ENCODE measurements at places on chromosomes 1 and 21. TPM values are rescaled to one million over a fixed set of nuclear protein-coding genes. Genes with fewer than 3 reads are reported as not detected.

PLA2G2F gene
- total RNA-seq, result not detected

YBX1 gene
- 388 TPM for total RNA-seq

NOTCH2 gene
- 89.6 TPM for total RNA-seq

CYP4A22 gene
- total RNA-seq, result not detected

CA14 gene
- not detected for total RNA-seq

SLC44A3 gene
- not detected for total RNA-seq

OR2T10 gene
- not detected for total RNA-seq

LENEP gene
- not detected for total RNA-seq

TMEM82 gene
- not detected for total RNA-seq

SPRR1B gene
- total RNA-seq, result not detected

ANKRD65 gene
- 3.1 TPM for total RNA-seq

OLIG2 gene
- not detected for total RNA-seq

CDK18 gene
- 5.9 TPM for total RNA-seq

INTS11 gene
- 66.5 TPM for total RNA-seq

CHAF1B gene
- total RNA-seq, result 4.2 TPM

E2F2 gene
- 2.3 TPM for total RNA-seq

OR2T2 gene
- not detected for total RNA-seq

ZMPSTE24 gene
- total RNA-seq, result 35.9 TPM

AKR7A2 gene
- 129 TPM for total RNA-seq

SHISA4 gene
- total RNA-seq, result 38.6 TPM

VHLL gene
- total RNA-seq, result 5.3 TPM

LINGO4 gene
- total RNA-seq, result not detected

IVL gene
- total RNA-seq, result not detected

OR10J1 gene
- not detected for total RNA-seq

HES5 gene
- not detected for total RNA-seq

ZFP69 gene
- 3.0 TPM for total RNA-seq

TEX38 gene
- total RNA-seq, result not detected

HYI gene
- total RNA-seq, result 123 TPM

ANGPTL3 gene
- not detected for total RNA-seq

PBX1 gene
- total RNA-seq, result 120 TPM

TRNP1 gene
- total RNA-seq, result 66.3 TPM

KLF17 gene
- total RNA-seq, result not detected

HCRTR1 gene
- total RNA-seq, result not detected

GSTM5 gene
- 4.9 TPM for total RNA-seq

S100A5 gene
- not detected for total RNA-seq

BCAR3 gene
- 8.7 TPM for total RNA-seq

PALMD gene
- total RNA-seq, result 1.1 TPM

GSTM4 gene
- 30.3 TPM for total RNA-seq

F3 gene
- total RNA-seq, result 11.8 TPM

MYOG gene
- 22.8 TPM for total RNA-seq

OLFML2B gene
- total RNA-seq, result 14.5 TPM

ADAMTS4 gene
- 11.0 TPM for total RNA-seq

C2CD4D gene
- total RNA-seq, result not detected

TSTD1 gene
- 14.6 TPM for total RNA-seq

KLHDC8A gene
- total RNA-seq, result 0.08 TPM

DCDC2B gene
- total RNA-seq, result not detected

EDARADD gene
- total RNA-seq, result 0.48 TPM

PER3 gene
- 3.8 TPM for total RNA-seq

TGFBR3 gene
- total RNA-seq, result 50.4 TPM

LCE2A gene
- total RNA-seq, result not detected

PRR9 gene
- total RNA-seq, result not detected

CD5L gene
- total RNA-seq, result not detected

TEDDM1 gene
- total RNA-seq, result not detected

TMEM81 gene
- 1.3 TPM for total RNA-seq

LYPD8 gene
- not detected for total RNA-seq

NUP210L gene
- total RNA-seq, result not detected

CACNA1S gene
- not detected for total RNA-seq

SH2D5 gene
- total RNA-seq, result 0.56 TPM

CLDN17 gene
- total RNA-seq, result not detected
